Activated T-helper 2 cell treated with anti-CD3 and anti-CD28 coated beads, Interferon-gamma antibody, Interleukin-2, Interleukin-4, amounts not matched to agents 10 μg/mL and 5 μg/mL and 100 μg/mL, durations not matched to agents 14 hours and 24 hours and 36 hours (primary cell): ENCODE measurements at places on chromosomes 6 and 20.

- no peak for DNase-seq
These were observed 14.4 kb downstream of the GSS start for GRCh38 chr20:34941226-34941625.

- DNase-seq = no peak
These were observed 438.2 kb downstream of the CD83 start for GRCh38 chr6:14555804-14556203.

DNA sequence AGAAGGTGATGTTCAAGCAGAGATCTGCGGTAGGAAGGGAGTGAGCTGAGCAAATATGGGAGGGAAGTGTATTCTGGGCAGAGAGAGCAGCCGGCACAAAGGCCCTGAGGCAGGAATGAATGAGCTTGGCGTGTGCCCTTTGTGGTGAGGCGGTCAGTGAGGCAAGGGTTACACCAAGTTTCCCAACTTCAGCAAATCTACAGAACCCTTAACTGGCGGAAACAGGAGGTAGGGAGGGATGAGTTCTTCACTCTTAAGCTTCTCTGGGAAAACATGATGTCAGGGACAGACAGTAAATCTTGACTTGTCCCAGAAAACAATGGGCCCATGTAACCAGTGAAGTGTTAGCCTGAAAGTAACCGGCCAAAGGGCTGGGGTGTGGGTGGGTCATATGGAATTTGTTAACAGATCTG, 97.1 kb upstream of the PTPN1 start:
- no peak for DNase-seq

DNA sequence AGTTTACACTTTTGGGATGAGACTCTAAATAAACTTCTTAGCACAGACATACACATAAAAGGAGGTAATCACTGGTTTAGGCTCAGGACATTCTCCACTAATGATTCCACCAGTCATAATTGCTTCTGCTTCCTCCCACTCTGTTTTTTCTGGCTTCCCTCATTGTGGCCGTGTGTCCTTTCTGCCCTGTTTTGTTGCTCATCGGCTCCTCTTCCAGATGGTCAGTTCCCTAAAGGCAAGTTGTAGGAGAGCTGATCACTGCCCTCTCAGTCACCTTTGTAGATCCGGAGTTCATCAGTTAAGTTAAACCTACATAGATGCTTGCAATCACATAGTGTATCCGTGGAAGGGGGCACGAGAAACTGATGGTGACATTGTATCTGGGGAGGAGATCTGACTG, 200.5 kb upstream of the ARG1 start:
- DNase-seq = no peak

- no peak for DNase-seq
These were observed 132.8 kb upstream of the TNFAIP3 start for GRCh38 chr6:137734005-137734874.
